ENCODE measurements at places on chromosomes 2 and 18.

GRCh38 chr2:188607501-188607900, 315.8 kb downstream of the GULP1 start:
- DNase-seq = no peak

DNA sequence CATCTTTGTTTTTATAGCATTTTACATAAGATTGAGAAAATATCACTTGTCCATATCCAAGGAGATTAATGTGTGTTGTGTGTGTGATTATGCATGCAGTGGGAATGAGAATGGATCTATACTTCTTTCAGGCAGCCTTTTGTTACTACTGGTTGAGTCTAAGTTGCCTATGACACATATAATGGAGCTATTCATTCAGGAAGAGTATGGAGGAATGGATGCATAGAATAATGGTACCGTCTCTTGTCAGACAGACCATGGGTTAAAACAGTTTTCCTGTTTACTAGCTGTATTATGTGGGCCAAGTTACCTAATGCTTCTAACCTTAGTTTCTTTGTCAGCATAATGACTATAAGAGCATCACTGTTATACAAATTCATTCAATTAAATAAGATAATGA, 155.4 kb upstream of the KYNU start:
- DNase-seq = no peak

- DNase-seq = no peak
Measured at GRCh38 chr2:46040563-46041155, 256.5 kb upstream of the EPAS1 start.

DNA sequence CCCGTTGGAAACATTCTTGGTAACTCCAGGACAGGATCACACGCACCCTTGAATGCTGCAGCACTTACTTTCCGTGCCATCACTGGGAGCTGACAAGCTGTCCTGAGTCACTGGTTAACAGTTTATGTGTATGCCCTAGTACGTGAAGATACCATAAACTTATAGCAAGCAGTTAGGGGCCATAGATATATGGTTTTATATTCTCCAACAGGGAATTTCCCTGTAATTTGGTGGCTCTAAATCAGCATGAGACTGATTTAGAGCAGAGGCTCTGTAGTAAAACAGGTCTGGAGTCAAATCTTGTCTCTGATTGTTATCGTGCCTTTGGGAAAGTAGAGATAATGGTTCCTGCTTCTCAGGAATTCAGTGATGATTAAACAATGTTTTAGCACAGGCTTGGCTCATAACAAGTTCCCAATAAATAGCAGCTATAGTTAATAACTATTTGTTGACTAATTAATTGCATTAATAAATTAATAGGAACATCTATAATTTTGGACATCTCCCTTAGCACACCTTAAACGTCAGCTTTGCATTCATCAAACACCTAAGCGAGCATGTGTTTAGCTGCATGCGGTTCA, 215.2 kb downstream of the VAPA start:
- DNase-seq = no peak

- DNase-seq = no peak
Measured at GRCh38 chr2:172086241-172087206, 1.2 kb downstream of the DLX1 start.

GRCh38 chr2:189552991-189553404, 27.6 kb downstream of the SLC40A1 start:
- no peak for DNase-seq

- no peak for DNase-seq
Measured at GRCh38 chr2:7703048-7703447, 785.8 kb downstream of the RNF144A start.

DNA sequence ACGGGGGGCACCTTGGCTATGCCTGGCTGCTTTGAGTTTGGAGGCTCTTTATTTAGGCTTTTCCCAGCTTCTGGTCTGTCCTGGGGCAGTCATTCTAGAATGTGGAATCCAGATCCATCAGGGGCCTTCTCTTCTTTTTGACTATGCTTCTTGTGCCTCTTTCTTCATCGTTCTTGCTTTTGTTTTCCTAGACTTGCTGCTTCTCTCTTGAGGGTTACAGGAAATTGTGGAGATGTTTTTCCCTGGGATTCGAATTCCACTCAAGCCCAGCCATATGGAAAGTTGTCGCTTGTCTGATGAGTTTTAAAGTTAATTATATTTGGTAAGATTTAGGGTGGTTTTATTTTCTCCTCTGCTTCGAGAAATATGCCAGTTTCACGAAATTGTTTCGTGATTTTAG, 2.4 kb downstream of the GLI2 start:
- no peak for DNase-seq

All from RWPE1 (cell line).